Stimulated activated CD8-positive, alpha-beta memory T cell treated with anti-CD3 and anti-CD28 coated beads, Interleukin-12 subunit alpha, Interleukin-12 subunit beta, amount 100 ng/mL, for 4 hours (primary cell): ENCODE measurements at places on chromosomes 16 and 17.

DNA sequence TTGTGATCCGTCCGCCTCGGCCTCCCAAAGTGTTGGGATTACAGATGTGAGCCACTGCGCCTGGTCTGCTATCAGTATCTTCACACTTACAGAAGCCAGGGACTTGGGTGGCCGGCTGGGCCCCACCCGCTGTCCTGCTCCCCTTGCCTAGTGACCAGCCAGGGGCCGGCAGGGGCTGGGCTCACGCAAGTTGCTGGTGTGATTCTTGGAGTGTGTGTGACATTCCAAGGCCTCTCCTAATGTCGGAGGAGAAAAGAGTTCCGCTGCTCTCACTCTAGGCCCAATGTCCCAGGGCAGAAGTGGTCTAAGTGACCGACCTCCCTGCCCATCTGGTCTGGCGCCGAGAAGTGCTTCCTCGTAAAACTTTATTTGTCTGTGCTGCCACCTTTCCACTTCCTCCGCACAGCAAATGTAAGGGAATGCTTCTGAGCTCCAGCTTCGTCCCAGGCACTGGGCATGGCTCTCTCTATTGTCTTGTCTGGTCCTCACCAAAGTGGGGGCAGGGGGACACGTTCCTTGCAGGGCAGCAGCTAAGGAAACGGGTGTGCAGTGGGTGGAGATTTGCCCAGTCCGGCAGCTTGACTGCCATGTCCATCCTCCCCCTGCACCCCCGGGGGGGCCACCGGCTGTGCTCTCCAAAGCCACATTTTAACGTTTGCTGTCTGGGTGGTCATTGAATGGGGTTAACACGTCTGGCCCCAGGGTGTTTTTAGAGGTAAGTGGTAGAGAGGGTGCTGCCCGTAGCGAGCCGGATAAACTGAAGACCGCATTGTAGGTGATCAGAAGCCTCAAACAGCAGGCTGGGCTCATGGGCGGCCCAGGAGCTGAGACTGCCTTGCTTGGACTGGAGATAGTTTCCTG, 7.8 kb upstream of the GSE1 start:
- DNase-seq, result no peak

GRCh38 chr16:26733710-26734109, 333.0 kb upstream of the C16orf82 start:
- DNase-seq, result no peak

- no peak for DNase-seq
Observed at GRCh38 chr17:55246583-55246982, 18.2 kb upstream of the HLF start.

DNA sequence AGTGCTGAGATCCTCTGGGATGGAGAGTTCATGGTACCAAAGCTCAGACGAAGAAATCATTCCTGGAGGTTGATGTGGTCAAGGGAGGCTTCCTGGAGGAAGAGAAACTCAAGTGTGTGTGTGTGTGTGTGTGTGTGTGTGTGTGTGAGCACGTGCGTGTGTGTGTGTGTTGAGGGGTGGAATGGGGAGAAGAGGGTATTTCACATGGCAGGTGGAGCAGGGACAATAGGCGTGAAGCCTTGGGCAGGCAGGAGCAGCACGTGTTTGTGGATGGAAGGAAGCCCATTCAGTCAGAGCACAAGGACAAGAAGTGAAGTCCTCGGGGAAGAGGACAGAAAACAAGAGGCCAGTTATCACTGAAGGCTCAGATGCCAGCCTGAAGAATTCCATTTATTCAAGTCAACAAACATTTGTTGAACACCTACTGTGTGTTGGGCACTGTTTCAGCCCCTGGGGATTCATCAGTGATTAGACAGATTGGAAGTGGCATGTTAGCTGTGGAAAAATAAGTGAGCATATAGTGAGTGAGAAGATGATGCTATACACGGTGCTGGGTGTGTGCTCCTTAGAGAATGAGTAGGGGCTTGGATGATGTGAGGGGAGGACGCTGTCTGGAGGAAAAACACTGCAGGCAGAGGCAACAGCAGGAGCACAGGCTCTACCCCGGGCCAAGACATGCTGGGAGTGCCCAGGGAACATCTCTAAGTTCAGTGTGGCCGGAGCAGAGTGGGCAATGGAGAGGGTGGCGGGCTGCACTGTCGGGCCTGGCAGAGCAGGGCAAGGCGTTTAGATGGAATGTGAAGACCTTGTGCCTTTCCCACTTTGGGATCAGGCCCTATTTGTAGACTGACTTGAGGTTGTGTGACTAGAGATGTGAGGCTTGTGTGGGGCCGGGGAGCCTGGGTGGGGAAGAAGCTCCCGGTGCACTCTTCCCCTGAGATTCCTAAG, 267.1 kb downstream of the CBLN1 start:
- DNase-seq, result no peak

DNA sequence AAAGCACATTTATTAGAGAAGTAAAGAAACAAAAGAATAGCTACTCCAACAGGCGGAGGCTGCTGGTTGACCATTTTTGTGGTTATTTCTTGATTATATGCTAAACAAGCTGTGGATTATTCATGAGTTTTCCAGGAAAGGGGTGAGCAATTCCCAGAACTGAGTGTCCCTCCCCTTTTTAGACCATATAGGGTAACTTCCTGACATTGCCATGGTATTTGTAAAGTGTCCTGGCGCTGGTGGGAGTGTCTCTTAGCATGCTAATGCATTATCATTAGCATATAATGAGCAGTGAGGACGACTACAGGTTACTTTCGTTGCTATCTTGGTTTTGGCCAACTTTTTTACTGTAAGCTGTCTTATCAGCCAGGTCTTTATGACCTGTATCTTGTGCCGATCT, 12.2 kb upstream of the HS3ST4 start:
- no peak for DNase-seq

- no peak for DNase-seq
Observed at GRCh38 chr17:34709158-34709754, 129.9 kb downstream of the TMEM132E start.

DNA sequence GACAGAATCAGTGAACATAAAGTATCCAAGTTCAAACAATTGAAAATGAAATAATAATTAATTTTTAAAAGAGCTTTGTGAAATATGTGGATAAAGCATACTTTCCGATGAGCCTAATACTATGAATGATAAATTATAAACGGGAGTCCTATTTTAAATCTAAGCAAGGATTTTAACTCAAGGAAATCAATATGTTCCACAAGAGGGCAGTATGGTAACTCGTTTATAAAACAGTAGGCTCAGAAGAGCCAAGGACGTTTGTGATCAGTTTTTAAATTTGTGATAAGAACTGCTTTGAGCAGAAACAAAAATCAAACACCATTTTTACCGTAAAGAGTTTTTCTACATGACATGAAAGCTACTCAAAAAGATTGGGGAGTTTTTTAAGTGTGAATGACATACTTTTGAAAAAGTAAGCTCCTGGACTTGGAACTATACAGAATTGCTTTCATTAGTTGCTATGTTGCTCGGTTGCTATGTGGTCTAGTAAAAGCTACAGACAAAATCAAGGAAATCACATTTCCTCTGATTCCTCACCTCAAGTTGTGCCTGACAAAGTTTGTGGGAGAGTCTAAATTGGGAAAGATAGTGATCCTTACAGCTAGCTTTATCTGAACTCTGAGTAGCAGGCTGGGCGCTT, 11.8 kb upstream of the TEKT1 start:
- DNase-seq, result no peak

- no peak for DNase-seq
Observed at GRCh38 chr16:3842994-3843393, 37.5 kb downstream of the CREBBP start.

DNA sequence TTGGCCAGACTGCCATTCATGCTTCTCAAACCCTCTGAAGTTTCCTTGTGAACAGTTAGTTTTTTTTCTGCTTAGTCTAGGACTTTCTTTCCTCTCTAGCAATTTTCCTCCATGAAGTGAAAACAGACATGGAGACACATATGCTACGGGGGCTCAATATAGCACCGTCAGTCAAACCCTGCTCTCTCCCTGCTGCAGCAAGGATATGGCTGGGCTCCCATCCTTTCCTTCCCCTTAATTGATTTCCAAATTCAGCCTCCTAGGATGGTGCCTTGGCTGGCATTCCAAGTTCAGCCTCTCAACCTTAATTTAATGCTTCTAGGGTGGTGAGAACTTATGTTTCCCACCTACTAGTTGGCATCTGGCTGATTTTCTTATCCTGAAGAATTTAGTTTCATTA, 436.7 kb downstream of the NPIPA7 start:
- DNase-seq, result no peak

GRCh38 chr16:522320-523096, 5.0 kb upstream of the CAPN15 start:
- DNase-seq, result no peak

- DNase-seq, result no peak
Observed at GRCh38 chr17:78144147-78144719, 2.0 kb upstream of the C17orf99 start.

DNA sequence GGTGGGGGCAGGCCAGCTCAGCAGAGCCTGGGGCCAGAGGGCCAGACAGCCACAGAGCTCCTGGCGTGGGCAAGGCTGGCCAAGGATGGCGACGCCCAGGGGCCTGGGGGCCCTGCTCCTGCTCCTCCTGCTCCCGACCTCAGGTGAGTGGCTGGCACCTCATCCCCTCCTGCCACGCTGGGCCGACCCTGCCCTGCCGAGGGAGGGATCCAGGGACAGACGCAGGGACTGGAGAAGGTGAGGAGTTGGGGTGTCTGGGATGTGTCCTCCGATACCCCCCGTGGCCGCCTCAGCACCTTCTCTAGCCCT, at the start of gene ADGRG3:
ADGRG3 (plus strand) TSS at position 44 of the 309 bp plus-strand sequence; CDS start at position 86, 42 bp downstream.
- no peak for DNase-seq

DNA sequence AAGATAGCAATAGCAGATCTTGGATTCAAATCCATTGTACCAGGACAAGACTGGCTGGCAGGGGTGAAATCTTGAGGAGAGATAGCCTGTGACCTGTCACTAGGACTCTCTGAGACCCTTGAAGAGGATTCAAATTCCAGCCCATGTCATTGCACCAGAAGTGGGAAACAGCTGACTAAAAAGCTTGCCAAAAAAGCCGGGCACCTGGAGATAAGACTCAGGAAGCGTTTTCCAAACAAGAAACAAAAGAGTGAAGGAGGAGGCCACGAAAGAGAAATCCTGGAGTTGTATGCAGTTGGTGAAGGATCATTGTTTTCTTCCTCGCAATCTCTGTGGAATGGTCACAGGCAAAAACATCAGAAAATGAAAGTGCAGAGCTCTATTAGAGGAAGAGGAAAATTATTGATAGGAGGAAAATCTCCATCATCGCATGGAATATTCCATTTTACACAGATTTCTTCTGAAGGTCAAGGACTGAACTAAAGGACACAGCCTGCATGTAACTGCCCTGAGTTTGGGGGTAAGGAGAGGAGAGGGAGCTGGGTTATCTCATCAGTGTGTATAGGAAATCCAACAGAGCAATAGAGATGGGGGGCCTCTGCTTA, 9.0 kb upstream of the WSB1 start:
- DNase-seq, result no peak

DNA sequence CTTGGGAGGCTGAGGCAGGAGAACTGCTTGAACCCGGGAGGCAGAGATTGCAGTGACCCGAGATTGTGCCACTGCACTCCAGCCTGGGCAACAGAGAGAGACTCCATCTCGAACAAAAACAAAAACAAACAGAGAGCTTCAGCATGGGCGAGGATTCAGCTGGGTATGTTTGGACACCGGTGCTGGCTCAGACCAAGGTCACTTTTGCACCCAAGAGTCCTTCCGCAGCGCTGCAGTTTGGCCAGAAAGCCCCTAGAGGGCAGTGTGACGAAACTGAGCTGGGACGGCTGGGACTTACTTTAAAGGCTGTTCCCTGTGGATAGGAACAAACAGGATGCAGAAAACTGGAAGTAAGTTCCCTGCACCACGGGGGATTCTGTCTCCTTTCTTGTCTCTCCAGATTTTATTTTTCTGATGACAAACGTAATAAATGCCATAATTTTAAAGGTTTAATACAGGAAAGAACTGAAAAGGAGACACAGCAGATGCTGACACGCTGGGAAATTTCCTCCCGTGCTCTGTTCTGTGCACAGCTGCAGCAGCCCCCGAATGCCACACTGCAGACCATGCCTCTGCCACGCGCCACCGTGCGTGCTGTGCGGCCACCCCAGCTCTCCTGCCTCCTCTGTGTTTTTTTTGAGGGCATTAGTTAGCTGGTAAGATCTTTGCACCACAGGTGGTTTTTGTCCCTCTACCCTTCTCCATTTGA, 25.2 kb upstream of the USP36 start:
- DNase-seq, result peak; percentile 31

DNA sequence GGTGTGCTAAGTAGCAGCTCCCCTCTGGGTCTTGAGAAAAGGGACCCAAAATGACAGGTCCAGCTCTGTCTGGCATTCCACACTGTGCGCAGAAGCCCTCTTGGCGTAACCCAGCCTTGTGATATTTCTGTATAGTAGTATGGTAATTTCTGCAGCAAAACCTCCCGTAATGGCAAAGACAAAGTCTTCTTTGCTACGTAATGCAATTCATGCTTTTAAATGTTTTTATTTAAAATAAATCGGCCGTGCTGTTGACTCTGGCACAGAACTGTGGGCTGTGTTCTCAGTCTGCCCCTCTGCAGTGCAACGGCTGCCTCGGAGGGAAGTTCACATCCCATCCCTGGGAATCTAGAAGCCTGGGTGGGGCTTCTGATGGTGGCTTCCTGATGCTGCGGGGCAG, 75.2 kb downstream of the ASIC2 start:
- no peak for DNase-seq

DNA sequence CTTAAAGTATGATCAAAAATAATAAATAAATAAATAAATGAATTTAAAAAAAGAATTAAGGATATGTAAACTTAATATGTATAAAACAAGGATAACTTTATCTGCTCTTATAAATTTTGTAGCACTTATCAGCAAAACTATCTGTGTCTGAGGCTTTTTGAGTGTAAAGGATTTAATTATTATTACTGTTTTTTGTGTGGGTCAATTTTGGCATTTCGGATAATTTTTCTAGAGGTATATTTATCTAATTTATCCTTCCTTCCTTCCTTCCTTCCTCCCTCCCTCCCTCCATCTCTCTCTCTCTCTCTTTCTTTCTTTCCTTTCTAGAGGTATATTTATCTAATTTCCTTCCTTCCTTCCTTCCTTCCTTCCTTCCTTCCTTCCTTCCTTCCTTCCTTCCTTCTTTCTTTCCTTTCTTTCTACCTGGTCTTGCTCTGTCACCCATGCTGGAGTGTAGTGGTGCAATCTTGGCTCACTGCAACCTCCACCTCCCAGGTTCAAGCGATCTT, 120.8 kb downstream of the ABCA8 start:
- DNase-seq, result no peak

DNA sequence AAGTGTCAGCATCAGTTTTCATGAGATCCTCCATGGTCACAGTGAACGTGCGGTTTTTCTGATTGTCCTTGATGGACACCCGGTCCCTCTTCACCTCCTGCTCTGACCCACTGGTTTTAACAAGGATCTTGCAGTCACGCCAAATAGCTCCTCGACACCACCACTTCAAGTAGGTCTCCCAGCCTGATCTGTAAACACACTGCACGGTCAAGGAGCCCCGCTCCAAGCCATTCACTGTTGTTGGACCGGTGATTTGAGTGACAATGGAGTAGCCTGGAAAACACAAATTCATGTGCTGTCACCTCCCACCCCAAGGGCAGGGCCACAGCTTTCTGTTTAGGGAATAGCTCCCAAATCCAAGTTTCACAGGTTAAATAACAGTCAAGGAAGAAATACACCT, 8.2 kb downstream of the CD300LF start:
- DNase-seq, result no peak

- no peak for DNase-seq
Observed at GRCh38 chr16:58385218-58385773, 7.0 kb upstream of the GINS3 start.

GRCh38 chr17:5238333-5238732, 3.7 kb upstream of the SCIMP start:
- no peak for DNase-seq
